ENCODE measurements at places on chromosomes 7 and 10.

DNA sequence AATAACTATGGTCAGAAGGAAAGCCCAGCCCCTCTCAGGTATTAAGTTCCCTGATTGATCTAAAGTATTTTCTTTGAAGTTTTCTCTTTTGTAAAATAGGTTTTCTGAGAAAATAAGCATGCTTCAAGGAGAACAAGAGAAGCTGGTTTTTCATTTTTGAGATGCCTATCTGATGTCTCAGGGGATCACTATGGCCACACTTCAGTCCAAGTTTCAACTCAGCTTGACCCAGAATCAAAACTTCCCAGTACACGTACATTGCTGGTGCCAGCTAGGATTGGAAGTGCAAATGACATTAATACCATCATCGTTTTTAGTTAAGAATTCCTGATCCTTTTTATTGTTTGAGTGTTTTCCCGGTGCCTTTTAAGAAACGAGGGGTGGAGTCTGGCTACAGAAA, 7.2 kb downstream of the ITIH5 start:
- no peaks in the 10 kb centered on the region for H3K4me1 ChIP-seq
- H3K4me3 ChIP-seq = no peak overlapping the region
- peak overlapping the region; percentile 34 for H3K27ac ChIP-seq
- ATAC-seq = no peak
- H3K27me3 ChIP-seq = no peaks in the 10 kb centered on the region
- no peaks in the 10 kb centered on the region for H3K36me3 ChIP-seq

DNA sequence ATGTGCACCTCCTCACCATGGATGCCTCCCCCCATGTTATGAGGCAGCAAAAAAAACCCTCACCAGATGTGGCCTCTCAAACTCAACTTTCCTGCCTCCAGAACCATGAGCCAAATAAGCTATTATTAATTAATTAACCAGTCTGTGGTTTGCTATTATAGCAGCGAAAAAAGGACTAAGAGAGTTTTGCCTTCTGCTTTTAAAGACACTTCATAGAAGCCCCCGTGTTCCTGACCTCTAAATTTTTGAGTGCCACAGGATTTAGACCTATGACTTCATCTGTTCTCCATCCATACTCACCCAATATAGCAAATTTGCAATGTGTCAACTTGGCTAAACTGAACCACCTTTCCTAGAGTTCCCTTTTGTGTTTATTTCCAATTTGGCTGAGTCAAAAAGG, 9.2 kb upstream of the SEMA3E start:
- H3K27me3 ChIP-seq = no peaks in the 10 kb centered on the region
- ATAC-seq = no peak
- no peak overlapping the region for H3K4me3 ChIP-seq
- no peak overlapping the region for H3K27ac ChIP-seq

- H3K4me3 ChIP-seq = no peak overlapping the region
- H3K36me3 ChIP-seq = no peaks in the 10 kb centered on the region
- no peaks in the 10 kb centered on the region for H3K27me3 ChIP-seq
- H3K4me1 ChIP-seq = no peaks in the 10 kb centered on the region
These were observed 93.1 kb downstream of the FZD1 start for GRCh38 chr7:91357379-91357778.

DNA sequence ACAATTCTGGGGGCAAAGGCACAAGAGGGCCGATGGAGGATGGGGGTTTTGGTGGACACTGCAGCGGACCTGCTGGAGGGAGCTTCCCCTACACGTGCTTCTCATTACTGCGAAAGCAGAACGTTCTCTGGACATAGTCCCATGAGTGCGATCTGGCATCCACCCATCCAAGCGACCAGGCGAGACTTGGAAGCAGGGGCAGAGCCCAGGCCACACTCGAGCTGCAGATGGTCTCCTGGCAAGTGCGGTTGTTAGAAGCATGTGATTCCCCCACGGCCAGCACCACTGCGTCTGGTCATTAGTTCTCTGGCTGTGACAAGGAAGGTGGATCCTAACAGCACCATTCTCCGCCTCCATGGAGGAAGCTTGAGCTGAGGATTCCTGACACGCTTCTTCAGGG, 118.4 kb upstream of the TCERG1L start:
- H3K27ac ChIP-seq = no peak overlapping the region
- no peaks in the 10 kb centered on the region for H3K36me3 ChIP-seq
- H3K27me3 ChIP-seq = peaks cover 56% of the 10 kb centered on the region
- no peaks in the 10 kb centered on the region for H3K4me1 ChIP-seq
- no peak overlapping the region for H3K4me3 ChIP-seq
- ATAC-seq = no peak

- H3K27ac ChIP-seq = peak overlapping the region; percentile 23
- no peaks in the 10 kb centered on the region for H3K27me3 ChIP-seq
- H3K36me3 ChIP-seq = no peaks in the 10 kb centered on the region
- H3K4me1 ChIP-seq = peaks cover 9% of the 10 kb centered on the region
- H3K4me3 ChIP-seq = no peak overlapping the region
These were observed 690.4 kb upstream of the NRP1 start for GRCh38 chr10:34024693-34025425.

DNA sequence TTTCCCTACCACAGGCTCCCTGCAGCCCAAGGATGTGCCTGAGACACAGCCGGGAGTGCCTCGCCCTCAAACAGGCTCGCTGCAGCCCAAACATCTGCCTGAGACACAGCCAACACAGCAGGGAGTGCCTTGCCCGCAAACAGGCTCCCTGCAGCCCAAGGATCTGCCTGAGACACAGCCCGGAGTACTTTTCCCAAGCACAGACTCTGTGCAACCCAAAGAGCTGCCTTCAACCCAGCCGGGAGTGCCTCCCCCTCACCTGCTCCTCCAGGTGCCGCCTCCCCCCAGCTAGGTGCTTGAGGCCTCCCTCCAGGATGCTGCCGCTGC, 42.9 kb downstream of the ANTXRL start:
- H3K4me3 ChIP-seq = no peak overlapping the region
- H3K4me1 ChIP-seq = no peaks in the 10 kb centered on the region
- H3K27ac ChIP-seq = no peak overlapping the region
- H3K36me3 ChIP-seq = no peaks in the 10 kb centered on the region
- ATAC-seq = no peak

DNA sequence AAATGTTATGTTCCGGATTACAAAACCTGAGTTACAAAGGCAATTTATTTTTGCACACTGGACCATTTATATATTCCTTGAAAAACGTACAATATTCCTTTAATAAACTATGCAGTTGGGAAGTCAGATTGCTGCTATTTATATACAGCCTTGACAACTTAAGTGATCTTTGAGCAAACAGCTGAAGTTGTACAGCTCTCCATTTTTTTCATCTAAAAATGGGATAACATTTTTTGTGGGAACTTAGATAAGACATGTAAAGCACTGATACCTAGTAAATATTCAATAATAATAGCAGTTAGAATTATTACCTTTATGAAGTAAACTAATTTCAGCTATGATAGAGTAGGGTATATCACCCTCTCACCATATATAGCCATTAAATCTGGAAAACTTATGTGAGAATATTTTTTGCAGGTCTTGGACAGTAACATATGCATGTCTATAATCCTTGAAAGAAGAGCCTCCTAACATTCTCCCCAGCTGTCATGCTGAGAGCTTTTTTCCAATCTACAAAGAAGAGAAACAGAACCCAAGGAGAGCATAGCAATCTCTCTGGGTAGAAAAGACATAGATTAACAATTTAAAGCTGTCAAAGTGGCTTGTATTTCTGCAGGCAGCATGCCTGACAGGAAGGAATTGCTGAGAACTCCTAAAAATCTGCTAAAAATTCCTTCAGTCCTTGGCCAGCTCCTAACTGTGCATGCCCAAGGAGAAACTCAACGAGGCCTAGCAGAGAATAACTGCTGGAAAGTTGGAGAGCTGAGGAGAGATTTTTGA, 326.0 kb downstream of the CRPPA start:
- peak; percentile 24 for ATAC-seq
- no peaks in the 10 kb centered on the region for H3K27me3 ChIP-seq
- no peak overlapping the region for H3K27ac ChIP-seq
- H3K4me1 ChIP-seq = peaks cover 12% of the 10 kb centered on the region
- no peaks in the 10 kb centered on the region for H3K36me3 ChIP-seq

DNA sequence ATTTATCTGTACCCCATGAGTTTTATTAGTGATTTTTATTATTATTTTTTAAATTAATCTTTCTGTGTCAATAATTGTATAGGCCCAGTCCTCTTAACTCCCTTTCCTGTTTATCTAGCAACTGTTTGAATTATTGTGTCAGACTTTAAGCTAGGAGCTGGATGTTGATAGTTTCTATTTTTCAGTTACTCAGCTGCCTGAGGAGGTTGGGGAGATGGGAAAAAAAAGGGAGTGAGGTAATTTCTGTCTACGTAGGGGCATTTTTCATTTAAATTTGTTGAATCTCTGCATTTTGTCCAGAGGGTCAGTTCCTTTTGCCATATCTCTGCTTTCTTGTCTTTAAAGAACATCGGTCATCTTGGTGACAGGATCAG, 5.0 kb upstream of the ZNF518A start:
- peaks cover 87% of the 10 kb centered on the region for H3K27me3 ChIP-seq
- ATAC-seq = no peak
- H3K4me3 ChIP-seq = no peak overlapping the region
- H3K36me3 ChIP-seq = no peaks in the 10 kb centered on the region

GRCh38 chr7:23531050-23531793, 559 bp downstream of the TRA2A start:
- H3K27ac ChIP-seq = peak overlapping the region; percentile 97
- no peaks in the 10 kb centered on the region for H3K36me3 ChIP-seq
- peaks cover 49% of the 10 kb centered on the region for H3K4me1 ChIP-seq
- no peaks in the 10 kb centered on the region for H3K27me3 ChIP-seq

- ATAC-seq = peak; percentile 80
- H3K4me1 ChIP-seq = peaks cover 3% of the 10 kb centered on the region
- H3K27ac ChIP-seq = no peak overlapping the region
- H3K4me3 ChIP-seq = peak overlapping the region; percentile 80
- peaks cover 38% of the 10 kb centered on the region for H3K27me3 ChIP-seq
These were observed 561 bp downstream of the SHTN1 start for GRCh38 chr10:117004227-117005025.

DNA sequence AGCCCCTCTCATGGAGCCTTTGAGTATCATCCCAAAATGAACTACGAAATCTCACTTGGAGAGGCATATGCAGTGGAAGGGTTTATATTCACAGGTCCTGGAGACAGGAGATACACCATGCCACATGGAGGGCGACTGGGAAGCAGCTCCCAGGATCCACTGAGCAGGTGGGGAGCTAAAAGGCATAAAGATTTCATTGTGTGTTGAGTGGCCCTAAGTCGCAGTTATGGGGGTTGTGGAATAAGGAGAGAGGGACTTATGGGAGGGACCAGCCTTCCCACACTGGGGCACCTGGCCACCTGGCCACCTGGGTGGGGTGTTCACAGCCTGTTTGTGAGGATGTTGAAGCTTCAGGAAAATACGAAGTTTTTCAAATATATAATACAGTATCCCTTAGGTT, 37.0 kb upstream of the CHST3 start:
- H3K36me3 ChIP-seq = no peaks in the 10 kb centered on the region
- ATAC-seq = no peak
- no peaks in the 10 kb centered on the region for H3K4me1 ChIP-seq
- no peaks in the 10 kb centered on the region for H3K27me3 ChIP-seq

DNA sequence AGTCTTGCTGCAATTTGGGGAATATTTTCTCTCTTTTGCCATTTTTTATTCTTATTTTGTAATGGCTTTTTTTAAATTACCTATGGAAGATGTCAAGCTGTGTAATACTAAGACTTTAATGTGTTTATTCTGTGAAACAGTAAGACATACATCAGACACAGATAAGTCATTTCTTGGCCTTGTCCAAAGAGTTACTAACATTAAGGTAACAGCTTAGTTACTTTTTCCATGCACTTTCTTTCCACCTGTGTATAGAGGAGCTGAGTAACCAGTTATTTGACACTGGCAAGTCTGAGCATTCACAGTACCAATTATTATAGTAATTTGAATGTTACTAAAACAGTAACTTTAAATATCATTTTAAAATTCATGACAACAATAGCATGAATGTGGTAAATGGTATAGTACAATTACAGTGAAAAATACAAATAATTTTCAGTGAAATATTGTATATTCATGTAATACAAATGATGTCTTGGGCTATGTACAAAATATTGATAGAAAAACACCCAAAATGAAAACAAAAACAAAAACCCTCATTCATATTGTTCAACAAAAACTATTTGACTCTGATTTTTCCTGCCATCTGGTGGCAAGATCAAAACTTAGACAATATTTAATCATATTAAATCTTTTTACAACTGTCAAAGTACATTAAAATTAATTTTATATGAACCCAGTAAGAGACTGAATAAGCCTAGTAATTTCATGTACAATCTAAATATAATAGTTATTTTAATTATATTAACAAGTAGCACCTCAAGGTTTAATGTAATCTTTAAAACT, 259.8 kb upstream of the SEMA3A start:
- no peaks in the 10 kb centered on the region for H3K36me3 ChIP-seq
- no peak overlapping the region for H3K27ac ChIP-seq
- H3K4me3 ChIP-seq = no peak overlapping the region
- no peak for ATAC-seq
- H3K4me1 ChIP-seq = peaks cover 4% of the 10 kb centered on the region

- H3K27me3 ChIP-seq = no peaks in the 10 kb centered on the region
- H3K4me3 ChIP-seq = no peak overlapping the region
- no peak overlapping the region for H3K27ac ChIP-seq
- H3K4me1 ChIP-seq = peaks cover 7% of the 10 kb centered on the region
- H3K36me3 ChIP-seq = no peaks in the 10 kb centered on the region
These were observed 65.4 kb upstream of the TNS3 start for GRCh38 chr7:47647181-47647917.

DNA sequence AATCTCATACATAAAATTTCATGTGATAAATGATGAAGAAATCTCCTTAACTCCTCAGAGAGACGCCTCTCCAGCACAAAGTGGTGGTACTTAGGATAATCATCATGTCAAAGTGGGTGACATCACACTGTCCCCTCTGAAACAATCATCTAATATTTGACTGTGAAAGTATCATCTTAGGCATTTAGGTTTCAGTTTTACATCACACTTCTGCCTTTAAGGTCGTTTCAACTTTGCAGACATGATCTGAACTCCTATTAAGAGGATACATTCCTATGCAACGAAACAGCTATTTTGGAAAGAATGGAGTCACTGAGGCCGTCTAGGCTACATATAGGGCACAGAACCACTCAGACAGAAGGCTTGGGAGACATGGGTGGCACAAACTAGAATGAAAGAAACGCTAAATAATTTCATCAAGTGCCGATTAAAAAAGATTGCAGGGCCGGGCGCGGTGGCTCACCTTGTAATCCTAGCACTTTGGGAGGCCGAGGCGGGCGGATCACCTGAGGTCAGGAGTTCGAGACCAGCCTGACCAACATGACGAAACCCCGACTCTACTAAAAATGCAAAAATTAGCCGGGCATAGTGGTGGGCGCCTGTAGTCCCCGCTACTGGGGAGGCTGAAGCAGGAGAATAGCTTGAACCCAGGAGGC, 2.0 kb downstream of the VOPP1 start:
- H3K4me1 ChIP-seq = peaks cover 22% of the 10 kb centered on the region
- no peak for ATAC-seq
- peak overlapping the region; percentile 94 for H3K4me3 ChIP-seq

DNA sequence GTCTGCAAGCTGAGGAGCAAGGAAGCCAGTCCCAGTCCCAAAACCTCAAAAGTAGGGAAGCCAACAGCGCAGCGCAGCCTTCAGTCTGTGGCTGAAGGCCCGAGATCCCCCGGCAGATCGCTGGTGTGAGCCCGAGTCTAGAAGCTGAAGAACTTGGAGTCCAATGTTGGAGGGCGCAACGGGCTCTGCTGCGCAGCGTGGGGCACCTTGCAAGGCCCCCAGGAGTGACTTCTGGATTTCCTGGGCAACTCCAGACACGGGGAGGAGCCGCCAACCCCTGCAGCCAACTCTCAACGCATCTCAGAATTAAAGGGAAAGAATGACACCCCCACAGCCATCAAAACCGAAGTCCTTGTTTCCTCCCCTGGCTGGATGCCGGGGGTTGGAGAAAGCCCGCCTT, 18.8 kb upstream of the PROSER2 start:
- H3K36me3 ChIP-seq = no peaks in the 10 kb centered on the region
- no peaks in the 10 kb centered on the region for H3K4me1 ChIP-seq
- no peak overlapping the region for H3K27ac ChIP-seq
- peaks cover 6% of the 10 kb centered on the region for H3K27me3 ChIP-seq
